ENCODE measurements at places on chromosomes 4 and X. TPM values are rescaled to one million over a fixed set of nuclear protein-coding genes. Genes with fewer than 3 reads are reported as not detected.

DNA sequence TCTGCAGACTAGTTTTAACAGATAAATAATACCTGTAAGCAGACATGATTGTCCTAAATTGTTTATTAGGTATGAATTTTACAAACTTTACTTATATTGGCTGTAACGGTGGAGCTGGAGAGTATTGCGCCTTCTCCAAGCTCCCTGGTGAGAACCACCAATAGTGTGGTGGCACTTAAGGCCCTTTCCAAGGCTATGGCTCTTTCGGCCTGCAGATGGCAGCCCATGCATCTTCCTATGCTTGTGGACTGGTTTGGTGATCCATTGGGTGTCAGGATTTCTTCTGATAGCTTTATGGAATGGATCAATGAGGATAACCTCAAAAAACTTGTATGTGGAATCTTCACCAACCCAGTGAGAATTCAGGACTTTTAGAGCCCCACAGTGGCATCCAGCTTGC, 7.8 kb downstream of the LARP1B start:
- no peak overlapping the region for H3K4me3 ChIP-seq
- H3K36me3 ChIP-seq, result no peaks in the 10 kb centered on the region
- no peak for DNase-seq
- H3K4me1 ChIP-seq, result no peaks in the 10 kb centered on the region
- H3K27ac ChIP-seq, result no peak overlapping the region

GRCh38 chrX:68846536-68846935, 17.7 kb downstream of the EFNB1 start:
- no peaks in the 10 kb centered on the region for H3K36me3 ChIP-seq
- no peak for DNase-seq
- no peaks in the 10 kb centered on the region for H3K27me3 ChIP-seq
- H3K27ac ChIP-seq, result no peak overlapping the region

The GALNTL6 gene
- total RNA-seq, result 0.67 TPM

DNA sequence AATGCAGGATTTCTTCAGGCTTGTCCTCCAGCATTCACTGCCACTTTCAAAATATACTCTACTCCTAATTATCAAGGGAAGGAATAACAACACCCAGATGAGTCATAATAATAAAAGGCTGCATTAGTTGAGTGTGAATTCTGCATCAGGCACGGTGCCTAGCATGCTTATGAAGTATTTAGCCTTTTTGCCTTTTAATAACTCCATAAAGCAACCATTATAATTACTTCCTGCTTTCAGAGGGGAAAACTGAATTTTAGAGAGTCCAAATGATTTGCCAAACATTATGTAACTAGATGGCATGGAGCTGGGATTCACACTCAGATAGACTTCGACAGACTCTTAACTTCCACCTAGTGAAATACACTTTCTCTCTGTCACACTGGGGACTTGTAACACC, 2365.5 kb downstream of the PCDH7 start:
- peaks cover 4% of the 10 kb centered on the region for H3K4me1 ChIP-seq
- no peak for DNase-seq
- H3K36me3 ChIP-seq, result no peaks in the 10 kb centered on the region
- H3K27me3 ChIP-seq, result no peaks in the 10 kb centered on the region

DNA sequence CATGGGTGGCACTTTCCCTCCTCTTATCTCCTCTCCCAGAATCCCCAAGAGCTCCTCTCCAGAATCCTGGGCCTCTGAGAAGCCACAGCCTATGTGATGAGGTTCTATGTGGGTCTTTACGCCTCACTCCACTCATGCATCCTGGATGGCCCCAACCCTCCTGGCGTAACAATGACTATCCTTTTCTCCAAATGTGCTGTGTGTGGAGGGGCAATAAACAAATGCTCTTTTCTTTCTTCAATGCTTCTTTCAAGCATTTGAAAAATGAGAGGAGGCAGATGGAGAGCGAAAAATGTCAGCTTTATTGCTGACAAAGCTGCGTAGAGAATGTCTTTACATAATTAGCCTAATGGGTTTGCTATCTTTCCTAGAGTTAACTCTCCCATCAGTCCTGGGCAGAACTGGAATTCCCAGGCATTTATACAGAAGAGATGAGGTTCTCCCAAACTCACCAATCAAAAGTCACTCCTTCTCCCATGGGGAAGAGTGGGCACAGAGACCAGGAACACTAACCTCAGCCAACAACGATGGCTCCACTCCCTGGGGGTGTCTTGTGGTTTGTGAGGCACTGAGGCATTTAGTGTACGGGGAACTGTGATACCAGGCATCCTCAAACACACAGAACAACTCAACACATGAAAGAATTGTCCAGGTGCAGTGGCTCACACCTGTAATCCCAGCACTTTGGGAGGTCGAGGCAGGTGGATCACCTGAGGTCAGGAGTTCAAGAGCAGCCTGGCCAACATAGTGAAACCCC, 118.9 kb upstream of the SLC34A2 start:
- DNase-seq, result no peak
- H3K27ac ChIP-seq, result no peak overlapping the region
- peaks cover 3% of the 10 kb centered on the region for H3K4me1 ChIP-seq
- H3K27me3 ChIP-seq, result no peaks in the 10 kb centered on the region
- no peaks in the 10 kb centered on the region for H3K36me3 ChIP-seq

GRCh38 chrX:57289089-57289488, 2.6 kb downstream of the FAAH2 start:
- no peak overlapping the region for H3K27ac ChIP-seq
- no peaks in the 10 kb centered on the region for H3K27me3 ChIP-seq
- no peaks in the 10 kb centered on the region for H3K36me3 ChIP-seq
- H3K4me1 ChIP-seq, result no peaks in the 10 kb centered on the region
- no peak overlapping the region for H3K4me3 ChIP-seq

DNA sequence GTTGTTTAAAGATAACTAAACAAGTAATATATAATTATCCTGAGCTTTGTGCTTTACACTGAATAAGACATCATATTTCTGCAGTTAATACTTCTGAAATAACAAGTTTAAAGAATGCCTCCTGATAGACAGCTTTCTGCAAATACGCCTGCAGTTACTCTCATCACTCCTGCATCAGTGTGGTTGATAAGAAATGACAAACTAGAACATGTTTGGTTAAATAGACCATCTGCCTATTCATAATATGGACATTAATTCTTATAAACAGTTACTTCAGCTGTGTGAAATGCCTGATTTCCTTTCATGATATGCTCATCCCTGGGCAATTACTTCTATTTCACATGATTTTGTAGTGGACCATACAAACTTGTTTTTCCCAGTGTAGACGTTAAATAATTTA, 7.0 kb upstream of the TENM3 start:
- H3K4me1 ChIP-seq, result peaks cover 48% of the 10 kb centered on the region
- no peak overlapping the region for H3K27ac ChIP-seq
- H3K4me3 ChIP-seq, result no peak overlapping the region
- H3K27me3 ChIP-seq, result no peaks in the 10 kb centered on the region

The SLC25A14 gene
- 16.0 TPM for total RNA-seq

The CDX4 gene
- not detected for total RNA-seq

The GPR34 gene
- not detected for total RNA-seq

The CNGA1 gene
- total RNA-seq, result not detected

DNA sequence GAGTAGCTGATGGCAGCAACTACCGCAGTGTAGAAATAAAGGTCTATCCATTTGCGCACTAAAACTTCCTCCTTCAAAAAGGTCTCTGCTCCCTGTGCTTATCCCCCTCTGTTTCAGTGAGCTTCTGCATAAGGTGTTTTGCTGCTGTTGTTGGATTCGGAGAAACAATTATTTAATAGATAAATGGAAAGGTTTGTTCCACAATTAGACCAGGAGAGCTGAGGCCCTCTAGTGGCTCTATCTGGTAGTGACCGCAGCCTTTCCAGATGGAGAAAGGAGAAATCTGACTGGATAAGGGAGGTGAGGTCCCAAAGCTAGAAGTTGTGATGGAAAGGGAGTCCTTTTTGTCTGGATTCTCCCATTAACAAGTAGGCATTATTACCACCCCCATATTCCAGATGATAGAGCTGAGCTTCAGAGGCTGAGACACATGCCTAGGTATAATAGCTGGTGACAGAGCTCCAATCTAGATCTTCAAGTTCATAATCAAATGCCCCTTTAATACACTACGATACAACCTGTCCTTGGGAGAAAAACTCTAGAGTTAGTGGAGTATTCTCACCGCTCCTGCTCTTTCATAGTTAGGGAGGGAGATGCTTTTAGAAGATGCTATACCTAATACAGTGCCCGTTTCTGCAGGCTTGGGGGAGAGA, 5.1 kb upstream of the GABRQ start:
- no peaks in the 10 kb centered on the region for H3K27me3 ChIP-seq
- no peaks in the 10 kb centered on the region for H3K4me1 ChIP-seq
- H3K27ac ChIP-seq, result no peak overlapping the region
- H3K36me3 ChIP-seq, result no peaks in the 10 kb centered on the region
- DNase-seq, result no peak

- no peak overlapping the region for H3K27ac ChIP-seq
- no peak overlapping the region for H3K4me3 ChIP-seq
- no peaks in the 10 kb centered on the region for H3K36me3 ChIP-seq
Observed at GRCh38 chr4:56731857-56732256, 50.8 kb upstream of the HOPX start.

DNA sequence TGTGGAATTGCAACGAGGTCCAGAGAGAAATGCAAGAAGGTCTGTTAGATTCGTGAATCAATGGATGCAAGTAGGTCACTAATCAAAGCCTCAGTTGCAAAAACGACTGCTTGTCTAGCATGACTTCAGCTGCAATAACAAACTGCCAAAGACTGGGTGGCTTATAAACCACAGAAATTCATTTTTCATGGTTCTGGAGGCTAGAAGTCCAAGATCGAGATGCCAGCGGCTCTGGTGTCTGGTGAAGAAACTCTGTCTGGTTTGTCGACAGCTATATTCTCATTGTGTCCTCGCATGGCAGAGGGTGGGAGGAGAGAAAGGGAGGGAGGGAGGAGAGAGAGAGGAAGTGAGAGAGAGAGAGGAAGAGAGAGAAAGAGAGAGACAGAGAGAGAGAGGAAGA, 114.7 kb downstream of the MXRA5 start:
- H3K27me3 ChIP-seq, result no peaks in the 10 kb centered on the region
- H3K36me3 ChIP-seq, result no peaks in the 10 kb centered on the region
- no peak overlapping the region for H3K27ac ChIP-seq
- DNase-seq, result peak; percentile 62

The FATE1 gene
- not detected for total RNA-seq

GRCh38 chr4:122531514-122531913, 75.0 kb upstream of the IL2 start:
- no peaks in the 10 kb centered on the region for H3K4me1 ChIP-seq
- H3K27ac ChIP-seq, result no peak overlapping the region

DNA sequence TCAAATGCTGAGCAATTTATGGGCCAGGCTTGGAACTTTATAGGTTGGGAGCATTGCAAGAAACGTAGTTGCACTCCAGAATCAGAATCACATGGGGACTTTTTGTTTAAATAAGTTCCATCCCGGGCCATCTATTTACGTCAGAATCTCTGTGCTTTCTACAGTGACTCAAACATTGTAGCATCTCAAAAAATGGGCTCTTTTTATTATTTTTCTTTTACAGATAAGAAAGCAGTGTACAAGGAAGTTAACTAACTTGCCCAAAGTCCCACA, 10.2 kb downstream of the CC2D2A start:
- peak; percentile 59 for DNase-seq
- H3K27me3 ChIP-seq, result no peaks in the 10 kb centered on the region
- peak overlapping the region; percentile 70 for H3K4me3 ChIP-seq
- peaks cover 2% of the 10 kb centered on the region for H3K36me3 ChIP-seq
- peaks cover 14% of the 10 kb centered on the region for H3K4me1 ChIP-seq

Measured in astrocyte (in vitro differentiated cells and primary cell).